ENCODE measurements at places on chromosomes 12 and 14.

GRCh38 chr14:95237958-95238340 is 80.6 kb upstream of the DICER1 start:
- no peak for DNase-seq

- no peak for DNase-seq
Observed at GRCh38 chr12:89923091-89923490, 214.5 kb upstream of the ATP2B1 start.

GRCh38 chr14:89245802-89246201 is 171.2 kb downstream of the FOXN3 start:
- DNase-seq: no peak

DNA sequence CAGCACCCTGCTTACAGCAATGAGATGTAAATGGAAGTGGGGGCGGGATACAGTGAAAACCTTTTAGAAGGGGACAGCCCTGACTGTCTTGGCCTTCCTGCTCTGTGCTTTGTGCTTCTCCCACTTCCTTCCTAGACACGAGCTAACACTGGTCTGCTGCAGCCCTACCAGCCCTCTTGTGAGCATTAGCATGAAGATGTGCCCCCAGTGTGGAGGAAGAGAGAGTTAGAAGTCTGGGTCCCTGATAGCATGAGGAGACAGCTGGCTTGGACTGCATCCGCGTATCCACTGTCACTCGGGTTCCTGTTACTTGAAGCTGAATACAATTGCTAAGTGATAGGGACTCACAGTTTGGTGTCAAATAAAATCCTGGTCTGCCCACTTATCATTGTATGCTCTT is 248.1 kb upstream of the SOX5 start:
- no peak for DNase-seq

DNA sequence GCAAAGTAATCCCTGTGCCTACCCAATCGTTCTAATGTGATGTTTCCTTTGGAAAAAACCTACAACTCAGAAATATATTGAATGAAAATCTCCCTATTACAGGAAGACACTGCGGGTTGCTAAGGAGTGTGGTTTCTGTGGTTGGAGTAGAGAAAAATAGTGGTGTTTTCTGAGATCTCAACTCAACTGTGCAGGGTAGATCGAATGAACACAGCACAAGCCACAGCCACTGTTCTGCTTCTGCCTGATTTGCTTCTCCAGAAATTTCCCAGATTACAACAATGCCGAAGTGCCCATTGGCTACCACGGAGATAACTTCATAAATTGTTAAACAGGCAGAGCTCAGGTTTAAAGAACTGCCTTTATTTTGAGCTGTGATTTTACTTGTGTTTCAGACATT is 480.4 kb downstream of the DIO2 start:
- DNase-seq: no peak

DNA sequence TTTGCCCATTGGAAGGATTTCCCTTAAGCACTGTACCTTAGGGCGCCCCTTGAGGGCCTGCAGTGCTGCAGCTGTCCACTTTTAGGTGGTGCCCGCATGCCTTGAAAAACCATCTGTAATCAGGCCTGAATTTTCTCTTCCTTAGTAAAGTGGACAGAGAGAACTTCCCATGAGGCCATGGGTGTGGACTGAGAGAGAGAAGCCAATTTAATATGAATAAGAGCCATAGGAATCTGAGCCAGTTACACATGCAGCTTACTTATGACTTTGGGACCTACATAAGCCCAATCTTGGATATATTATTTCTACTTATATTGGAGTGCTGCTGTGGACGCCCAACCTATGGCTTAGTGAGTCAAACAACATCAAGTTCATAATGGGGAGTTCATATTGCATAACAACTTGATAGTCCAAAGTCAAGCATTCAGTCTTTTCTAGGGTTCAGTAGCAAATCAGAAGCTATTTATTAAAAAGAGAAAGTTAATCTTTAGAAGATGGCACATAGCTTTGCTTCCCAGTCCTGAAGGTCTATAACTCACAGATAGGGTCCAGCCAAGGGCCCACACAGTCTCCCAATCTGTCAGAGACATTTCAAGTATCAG is 11.1 kb upstream of the ETV6 start:
- DNase-seq: no peak

DNA sequence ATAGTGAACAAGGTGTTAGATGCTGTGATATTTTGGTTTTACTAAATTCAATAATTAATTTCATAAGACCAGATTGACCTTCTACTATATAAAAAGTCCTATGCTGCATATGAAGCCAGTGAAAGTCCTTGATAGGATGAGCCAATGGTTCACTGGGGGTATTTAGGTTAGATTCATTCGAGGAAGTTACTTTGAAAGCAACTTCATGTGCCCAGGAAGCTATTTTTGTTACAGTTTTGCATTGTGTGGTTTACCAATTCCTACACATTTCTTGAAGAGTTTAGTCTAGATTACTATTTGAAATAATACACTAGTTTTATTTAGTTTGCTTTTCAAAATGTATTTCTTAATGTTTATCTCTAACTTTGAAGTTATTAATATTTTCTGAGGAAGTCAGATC is 58.5 kb upstream of the RMST start:
- no peak for DNase-seq

GRCh38 chr14:104220215-104221070 is 82.1 kb downstream of the KIF26A start:
- DNase-seq: no peak

DNA sequence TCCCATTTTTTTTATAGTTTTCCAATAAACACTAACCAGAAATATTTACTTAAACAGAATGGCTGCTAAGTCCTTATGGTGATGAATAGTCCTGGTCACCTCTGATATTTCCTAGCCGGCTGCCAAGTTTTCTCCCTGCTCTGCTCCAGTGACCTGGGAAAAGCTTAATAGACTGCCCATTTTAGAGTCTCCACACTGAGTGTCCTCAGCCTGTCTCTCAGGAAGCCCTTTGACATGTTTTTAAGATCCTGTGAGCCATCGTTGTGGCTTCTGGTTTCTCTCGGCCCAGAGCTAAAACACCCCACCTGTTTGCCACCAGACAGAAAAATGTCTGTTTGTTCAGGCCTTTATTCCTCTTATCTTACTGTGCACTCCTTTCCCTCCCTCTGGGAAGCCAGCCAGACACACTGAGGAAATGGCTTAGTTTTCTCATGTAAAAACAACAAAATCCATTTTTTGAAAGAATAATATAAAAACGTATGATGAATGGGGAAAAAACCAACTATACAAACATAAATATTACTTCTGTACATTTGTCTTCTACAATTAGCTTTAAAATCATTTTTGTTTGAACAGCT is 25.4 kb upstream of the ALDH2 start:
- DNase-seq: no peak

DNA sequence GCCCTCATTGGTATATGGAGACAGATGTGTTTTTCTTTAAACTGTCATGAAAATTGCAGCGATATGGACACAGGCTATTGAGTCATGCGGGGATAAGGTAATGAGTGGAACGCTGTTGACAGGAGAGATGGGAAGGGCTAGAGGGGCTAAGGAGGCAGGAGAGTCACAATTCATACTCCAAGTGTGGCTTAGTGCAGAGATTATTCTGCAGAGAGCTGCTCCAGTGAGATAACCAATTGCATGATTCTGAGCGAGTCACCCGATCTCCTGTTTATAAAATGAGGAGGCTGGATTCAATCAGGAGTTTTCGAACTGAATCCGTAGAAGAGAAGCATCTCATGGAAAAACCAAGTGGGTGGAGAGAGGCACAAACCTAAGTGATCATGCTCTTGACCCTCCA is 106.4 kb upstream of the PLEKHG7 start:
- no peak for DNase-seq

DNA sequence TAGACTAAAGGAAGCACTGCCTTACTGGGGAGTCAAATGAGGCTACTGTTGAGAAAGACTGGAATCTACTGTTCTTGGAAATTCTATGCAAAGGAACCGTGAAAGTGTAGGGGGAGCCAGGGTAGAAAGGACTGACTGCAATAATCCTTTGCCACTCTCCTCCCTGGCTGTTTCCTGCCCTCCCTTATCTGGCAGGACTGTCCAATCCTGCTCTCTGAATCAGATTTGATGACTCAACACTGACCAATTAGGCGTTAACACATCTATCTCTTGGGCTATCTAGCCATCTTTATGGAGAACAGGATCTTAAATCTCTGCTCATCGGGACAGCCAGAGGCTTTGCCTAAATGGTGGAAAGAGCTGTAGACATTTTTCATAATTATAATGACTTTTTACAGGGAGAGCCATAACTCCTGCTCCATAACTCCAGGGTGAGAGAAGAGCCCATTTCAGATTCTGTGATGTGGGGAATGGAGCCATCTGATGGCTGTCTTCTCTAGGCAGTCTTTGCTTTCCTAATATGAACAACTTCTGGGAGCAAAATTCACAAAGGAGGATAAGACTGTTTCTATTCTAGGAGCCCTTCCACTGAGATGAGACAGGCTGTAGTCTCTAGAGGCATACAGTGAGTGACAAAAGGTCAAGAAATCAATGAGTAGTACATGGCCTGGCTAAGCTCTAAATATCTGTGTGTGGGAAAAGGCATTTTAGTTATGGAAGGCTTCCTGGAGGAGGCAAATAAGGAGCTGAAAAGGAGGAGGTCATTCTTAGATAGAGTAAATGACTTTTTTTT is 68.9 kb upstream of the CISTR start:
- DNase-seq: no peak

DNA sequence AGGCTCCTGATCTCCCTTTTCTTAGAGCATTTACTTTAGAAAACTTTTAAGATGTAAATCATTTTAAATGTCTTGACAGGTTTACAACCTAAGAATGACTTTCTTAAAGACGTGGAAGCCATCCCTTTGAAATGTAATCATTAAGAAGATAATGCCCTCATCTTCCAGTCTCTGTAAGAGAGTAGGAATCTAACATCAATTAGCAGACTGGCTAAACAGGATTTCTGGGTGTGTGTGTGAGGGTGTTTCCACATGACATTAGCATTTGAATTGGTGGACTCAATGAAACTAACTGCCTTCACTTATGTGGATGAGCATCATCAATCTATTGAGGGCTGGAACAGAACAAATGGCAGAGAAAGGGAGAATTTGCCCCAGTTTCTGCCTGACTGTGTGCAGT is 329.5 kb downstream of the RPL10L start:
- DNase-seq: no peak

GRCh38 chr12:59803735-59804134 is 207.9 kb downstream of the SLC16A7 start:
- no peak for DNase-seq

DNA sequence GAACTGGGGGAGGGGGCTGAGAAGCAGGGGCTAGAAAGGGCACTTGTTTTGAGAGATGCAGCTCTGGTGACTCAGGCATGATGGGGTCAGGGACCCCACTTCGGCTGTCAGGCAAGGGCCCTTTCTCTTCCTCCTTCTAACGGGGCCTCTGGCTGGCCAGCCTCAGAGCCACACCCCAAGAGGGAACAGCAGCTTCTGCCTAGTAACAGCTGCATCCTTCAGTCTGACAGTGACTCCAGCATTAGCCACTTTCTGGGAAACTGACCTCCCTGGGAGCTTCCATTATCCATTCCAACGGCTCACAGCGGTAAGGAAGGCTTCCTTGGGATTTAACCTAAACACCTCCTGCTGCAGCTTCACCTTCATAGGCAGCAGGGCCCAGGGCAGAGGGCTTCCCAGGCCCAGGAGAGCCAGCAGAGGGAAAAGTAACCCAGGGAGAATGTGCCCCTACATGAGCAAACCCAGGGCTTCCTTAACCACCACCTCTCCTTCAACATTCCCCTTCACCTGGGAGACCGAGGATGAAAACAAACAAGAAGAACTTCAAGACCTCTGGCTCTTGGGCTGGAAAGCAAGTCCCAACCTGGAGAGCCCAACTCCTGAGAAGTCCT is 2.7 kb downstream of the NCKAP5L start:
- peak; percentile 89 for DNase-seq

- DNase-seq: no peak
Observed at GRCh38 chr12:4763549-4763948, 43.3 kb downstream of the GALNT8 start.

- DNase-seq: no peak
Observed at GRCh38 chr14:50099335-50099734, 17.0 kb downstream of the VCPKMT start.

DNA sequence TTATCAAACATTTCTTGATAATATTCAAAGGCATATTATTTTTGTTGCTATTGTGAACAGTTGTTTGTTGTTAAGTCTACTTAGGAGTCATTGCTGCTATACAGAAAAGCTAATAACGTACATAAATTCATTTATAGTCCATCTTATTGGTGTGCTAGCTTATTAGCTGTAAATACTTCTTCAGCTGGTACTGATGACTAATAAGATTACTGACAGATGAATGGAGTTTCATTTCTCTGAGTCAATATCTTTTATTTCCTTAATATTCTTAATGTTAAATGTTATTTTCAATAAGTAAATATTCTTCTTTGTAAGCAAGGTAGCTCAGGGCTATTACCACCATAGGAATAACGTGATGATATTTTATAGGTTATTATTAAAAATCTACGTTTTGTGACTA is 139.4 kb upstream of the SLCO1C1 start:
- no peak for DNase-seq

DNA sequence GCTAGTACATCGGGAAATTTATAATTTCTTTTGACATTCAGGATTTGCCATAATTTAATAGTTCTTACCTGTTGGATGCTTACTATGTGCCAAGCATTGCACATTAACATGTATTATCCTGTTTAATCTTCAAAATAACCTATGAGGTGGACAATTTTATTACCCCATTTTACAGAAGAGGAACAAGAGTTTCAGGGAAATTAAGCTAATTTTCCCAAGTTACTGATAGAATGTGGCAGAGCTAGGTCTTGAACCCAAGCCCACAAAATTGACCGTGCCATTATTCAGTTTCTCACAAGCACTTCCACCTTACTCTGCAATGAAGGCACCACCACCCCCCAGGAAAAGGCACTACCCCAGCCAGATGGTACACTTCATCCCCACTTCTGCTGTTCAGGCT is 161.1 kb upstream of the PLEKHG7 start:
- no peak for DNase-seq

DNA sequence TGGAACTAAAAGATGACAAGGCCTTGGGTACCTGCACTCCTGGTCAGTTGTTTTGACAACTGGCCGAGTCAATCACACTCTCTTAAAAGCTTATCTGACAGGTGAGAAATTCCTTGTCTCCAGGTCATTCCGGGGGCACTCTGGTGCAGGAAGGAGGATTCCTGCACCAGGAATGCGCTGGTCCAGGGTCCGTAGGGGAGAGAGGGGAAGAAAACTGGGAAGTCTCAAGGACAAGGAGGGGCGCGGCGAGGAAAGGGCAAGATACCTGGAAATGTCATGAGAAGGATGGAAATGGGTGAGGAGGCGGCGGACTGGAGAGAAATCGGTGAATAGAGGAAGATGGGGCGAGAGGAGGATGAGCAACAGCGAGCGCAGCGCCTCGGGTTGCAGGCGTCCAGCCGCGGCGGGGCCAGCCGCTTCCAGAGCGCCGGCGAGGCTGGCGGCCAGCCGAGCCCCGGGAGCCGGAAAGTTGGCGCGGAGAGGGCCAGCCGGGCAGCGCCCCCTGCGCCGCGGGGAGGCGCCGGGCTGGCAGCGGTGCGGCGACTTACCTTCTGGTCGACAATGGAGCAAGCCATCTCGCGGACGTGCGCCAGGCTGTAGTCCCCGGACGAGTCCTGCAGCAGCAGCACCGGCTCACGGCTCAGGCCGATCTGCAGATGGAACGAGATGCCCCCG is 809 bp downstream of the PRKD1 start:
- no peak for DNase-seq

GRCh38 chr12:54134850-54135249 is 53.9 kb downstream of the SMUG1 start:
- DNase-seq: no peak
